Progenitor cell of endocrine pancreas (in vitro differentiated cells): ENCODE measurements at places on chromosomes 6 and 20. TPM values are rescaled to one million over a fixed set of nuclear protein-coding genes. Genes with fewer than 3 reads are reported as not detected.

GRCh38 chr6:87608802-87609201, 18.9 kb downstream of the ORC3 start:
- no peak overlapping the region for H3K4me3 ChIP-seq
- no peak overlapping the region for H3K27ac ChIP-seq
- DNase-seq: no peak
- H3K36me3 ChIP-seq: peaks cover 16% of the 10 kb centered on the region
- no peaks in the 10 kb centered on the region for H3K27me3 ChIP-seq

DNA sequence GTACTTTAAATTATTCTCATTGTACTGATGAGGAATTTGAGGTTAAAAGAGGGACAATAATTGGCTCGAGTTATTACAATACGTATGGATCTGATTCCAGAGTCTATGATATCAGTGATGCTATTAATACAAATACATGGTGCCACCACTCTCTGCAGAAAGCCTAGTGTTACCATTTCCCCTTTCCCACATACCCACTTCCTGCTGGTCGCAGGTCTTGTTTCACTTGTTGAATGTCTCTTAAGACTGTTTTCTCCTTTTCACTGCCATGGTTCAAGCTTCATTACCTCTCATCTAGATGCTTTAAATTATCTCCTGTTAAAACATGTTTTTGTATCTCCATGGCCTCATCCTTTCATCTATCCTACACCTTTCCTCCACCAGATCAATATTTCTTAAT, 62.0 kb downstream of the FHL5 start:
- H3K4me3 ChIP-seq: no peak overlapping the region
- no peak overlapping the region for H3K27ac ChIP-seq

Gene BNIP5
- total RNA-seq: 0.07 and 0.10 TPM in 2 replicates

GRCh38 chr6:41706876-41707564, 28.4 kb downstream of the TFEB start:
- peaks cover 41% of the 10 kb centered on the region for H3K27me3 ChIP-seq
- H3K27ac ChIP-seq: no peak overlapping the region
- no peaks in the 10 kb centered on the region for H3K4me1 ChIP-seq
- no peak overlapping the region for H3K4me3 ChIP-seq
- DNase-seq: no peak
- H3K36me3 ChIP-seq: no peaks in the 10 kb centered on the region

Gene KCNK5
- total RNA-seq: 2.0 and 2.3 TPM in 2 replicates

Gene TRIM31
- not detected in 2 replicates for total RNA-seq

DNA sequence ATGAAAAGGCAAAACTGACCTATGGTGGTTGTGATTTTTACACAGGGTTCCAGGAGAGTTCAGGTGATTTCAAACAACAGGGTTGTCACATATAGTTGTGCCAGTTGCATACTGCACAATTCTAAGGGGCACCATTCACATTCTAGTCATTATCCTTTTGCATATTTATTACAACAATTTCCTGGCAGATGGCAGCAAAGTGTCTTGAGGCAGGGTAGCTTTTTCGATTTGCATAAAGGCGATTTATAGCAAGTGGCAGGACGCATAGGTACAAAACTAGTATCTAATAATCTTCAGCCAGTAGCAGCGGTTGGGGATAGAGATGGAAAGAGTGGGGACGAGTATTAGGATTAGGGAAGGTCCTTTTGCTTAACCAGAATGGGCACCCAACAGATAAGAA, 46.5 kb upstream of the TRAF3IP2 start:
- H3K4me1 ChIP-seq: peaks cover 20% of the 10 kb centered on the region
- no peak overlapping the region for H3K27ac ChIP-seq
- no peak for DNase-seq

- no peaks in the 10 kb centered on the region for H3K27me3 ChIP-seq
- no peak for DNase-seq
- H3K4me3 ChIP-seq: no peak overlapping the region
- no peaks in the 10 kb centered on the region for H3K4me1 ChIP-seq
- peak overlapping the region; percentile 12 for H3K27ac ChIP-seq
These were observed 49.7 kb downstream of the TP53INP2 start for GRCh38 chr20:34753706-34754461.

DNA sequence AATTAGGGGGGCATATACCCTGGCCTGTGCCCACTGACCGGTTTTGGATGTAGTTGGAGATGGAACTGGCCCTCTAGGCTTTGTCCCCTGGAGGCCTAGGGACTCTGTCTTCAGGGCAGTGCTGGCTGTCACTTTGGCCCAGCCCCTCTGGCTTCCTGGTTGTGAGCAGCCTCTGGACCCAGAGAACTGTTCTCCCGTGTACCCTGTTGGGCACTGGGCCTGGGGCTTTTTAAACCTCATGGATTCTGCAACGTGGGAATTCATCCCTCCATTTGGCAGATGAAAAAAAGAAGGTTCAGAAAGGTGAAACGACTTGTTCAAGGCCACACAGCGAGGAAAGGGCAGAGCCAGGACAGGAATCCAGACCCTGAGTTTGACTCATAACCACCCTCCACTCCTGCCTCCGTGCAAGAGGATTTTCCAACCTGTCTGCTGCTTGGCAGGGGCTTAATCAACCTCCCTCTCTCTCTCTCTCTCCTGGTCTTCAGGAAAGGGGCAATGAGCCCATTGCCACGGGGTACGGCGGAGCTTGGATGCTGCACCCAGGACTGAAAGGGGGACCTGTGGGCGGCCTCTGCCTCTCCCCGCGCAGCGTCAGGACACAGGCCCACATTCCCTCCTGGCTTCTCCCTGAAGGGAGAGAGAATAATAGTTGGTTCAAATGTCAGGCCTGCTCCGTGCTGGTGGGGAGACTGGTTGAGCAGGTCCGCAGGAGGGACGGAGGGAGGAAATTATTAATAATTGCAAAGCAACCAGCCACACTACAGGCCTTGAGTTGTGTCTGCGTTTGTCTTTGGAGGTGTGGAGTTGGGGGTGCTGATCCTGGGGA, 56.0 kb downstream of the CEBPB start:
- H3K27me3 ChIP-seq: peaks cover 3% of the 10 kb centered on the region
- DNase-seq: no peak
- H3K4me1 ChIP-seq: peaks cover 11% of the 10 kb centered on the region
- no peak overlapping the region for H3K4me3 ChIP-seq
- H3K27ac ChIP-seq: peak overlapping the region; percentile 88
- H3K36me3 ChIP-seq: no peaks in the 10 kb centered on the region

DNA sequence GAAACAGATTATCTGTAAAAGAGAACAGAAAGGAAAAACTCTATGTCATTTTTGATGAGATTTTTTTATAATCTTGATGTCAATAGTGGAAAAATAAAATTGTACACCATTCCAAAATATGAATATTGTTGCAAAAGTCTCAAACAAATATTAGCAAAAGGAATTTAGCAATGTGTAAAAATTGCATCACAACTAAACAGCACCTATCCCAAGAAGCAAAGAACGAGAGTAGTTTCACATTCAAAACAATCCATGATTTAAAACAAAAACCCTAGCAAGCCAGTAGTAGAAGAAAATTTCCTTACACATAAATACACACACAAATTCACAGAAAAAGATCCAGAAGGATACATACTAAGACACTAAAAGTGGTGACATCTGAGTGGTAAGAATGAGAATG, 38.4 kb downstream of the LCA5 start:
- H3K27me3 ChIP-seq: no peaks in the 10 kb centered on the region
- no peak overlapping the region for H3K4me3 ChIP-seq
- DNase-seq: no peak
- no peak overlapping the region for H3K27ac ChIP-seq
- peaks cover 11% of the 10 kb centered on the region for H3K36me3 ChIP-seq

Gene TCP1
- total RNA-seq: 218 and 229 TPM in 2 replicates

GRCh38 chr20:39654171-39654570, 692.0 kb downstream of the DHX35 start:
- no peaks in the 10 kb centered on the region for H3K36me3 ChIP-seq
- H3K27me3 ChIP-seq: peaks cover 34% of the 10 kb centered on the region
- no peak for DNase-seq
- H3K4me3 ChIP-seq: no peak overlapping the region
- H3K4me1 ChIP-seq: peaks cover 2% of the 10 kb centered on the region

DNA sequence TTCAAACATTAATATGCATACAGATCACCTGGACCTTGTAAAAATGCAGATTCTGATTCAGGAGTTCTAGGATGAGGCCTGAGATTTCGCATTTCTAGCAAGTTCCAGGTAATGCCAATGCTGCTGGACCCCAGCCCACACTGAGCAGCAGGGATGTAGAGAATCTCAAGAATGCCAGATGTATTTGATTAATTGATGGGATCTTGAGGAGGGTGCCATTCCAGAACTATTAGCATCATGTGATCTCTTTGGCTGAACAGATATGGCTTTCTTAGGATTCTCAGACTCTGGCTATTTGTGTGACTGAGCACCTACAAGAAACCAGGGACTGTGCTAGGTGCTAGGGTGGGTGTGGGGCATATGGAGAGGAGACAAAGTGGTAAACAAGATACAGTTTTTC, 16.5 kb upstream of the SNX3 start:
- H3K36me3 ChIP-seq: no peaks in the 10 kb centered on the region
- no peak overlapping the region for H3K27ac ChIP-seq
- peaks cover 9% of the 10 kb centered on the region for H3K4me1 ChIP-seq

DNA sequence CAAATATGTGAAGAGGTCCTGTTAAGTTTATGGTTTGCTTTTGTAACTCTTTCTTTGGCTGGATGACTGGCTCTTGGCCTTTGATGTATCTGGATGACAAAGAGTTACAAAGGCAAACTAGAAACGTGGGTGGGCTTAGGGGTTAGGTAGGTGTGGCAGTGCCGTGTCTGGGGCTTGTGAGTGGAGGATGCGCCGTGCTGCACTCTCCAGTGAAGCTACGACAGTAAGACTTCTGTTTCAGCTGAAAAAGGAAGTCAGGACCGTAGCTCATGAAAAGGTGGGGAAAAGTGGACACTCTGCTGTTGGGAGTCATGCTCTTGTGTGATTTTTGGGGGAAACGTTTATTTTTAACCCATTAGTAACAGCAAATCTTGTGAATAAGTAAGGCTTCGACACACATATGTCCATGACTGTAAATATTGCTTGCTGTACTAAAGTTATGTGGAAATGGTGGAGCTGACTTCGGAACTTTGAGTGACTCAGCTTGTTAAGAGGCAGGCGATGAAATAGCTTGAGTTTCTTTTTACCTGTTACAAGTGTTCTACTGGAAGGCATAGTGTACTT, 45.6 kb downstream of the DUSP22 start:
- H3K36me3 ChIP-seq: peaks cover 3% of the 10 kb centered on the region
- DNase-seq: no peak

Gene SIRPB1
- total RNA-seq: 0.96 and 1.6 TPM in 2 replicates

- DNase-seq: no peak
- H3K4me1 ChIP-seq: peaks cover 18% of the 10 kb centered on the region
- H3K27ac ChIP-seq: peak overlapping the region; percentile 6
- peaks cover 13% of the 10 kb centered on the region for H3K36me3 ChIP-seq
- H3K4me3 ChIP-seq: no peak overlapping the region
- H3K27me3 ChIP-seq: no peaks in the 10 kb centered on the region
These were observed 52.4 kb downstream of the SYNJ2 start for GRCh38 chr6:158033751-158034702.

DNA sequence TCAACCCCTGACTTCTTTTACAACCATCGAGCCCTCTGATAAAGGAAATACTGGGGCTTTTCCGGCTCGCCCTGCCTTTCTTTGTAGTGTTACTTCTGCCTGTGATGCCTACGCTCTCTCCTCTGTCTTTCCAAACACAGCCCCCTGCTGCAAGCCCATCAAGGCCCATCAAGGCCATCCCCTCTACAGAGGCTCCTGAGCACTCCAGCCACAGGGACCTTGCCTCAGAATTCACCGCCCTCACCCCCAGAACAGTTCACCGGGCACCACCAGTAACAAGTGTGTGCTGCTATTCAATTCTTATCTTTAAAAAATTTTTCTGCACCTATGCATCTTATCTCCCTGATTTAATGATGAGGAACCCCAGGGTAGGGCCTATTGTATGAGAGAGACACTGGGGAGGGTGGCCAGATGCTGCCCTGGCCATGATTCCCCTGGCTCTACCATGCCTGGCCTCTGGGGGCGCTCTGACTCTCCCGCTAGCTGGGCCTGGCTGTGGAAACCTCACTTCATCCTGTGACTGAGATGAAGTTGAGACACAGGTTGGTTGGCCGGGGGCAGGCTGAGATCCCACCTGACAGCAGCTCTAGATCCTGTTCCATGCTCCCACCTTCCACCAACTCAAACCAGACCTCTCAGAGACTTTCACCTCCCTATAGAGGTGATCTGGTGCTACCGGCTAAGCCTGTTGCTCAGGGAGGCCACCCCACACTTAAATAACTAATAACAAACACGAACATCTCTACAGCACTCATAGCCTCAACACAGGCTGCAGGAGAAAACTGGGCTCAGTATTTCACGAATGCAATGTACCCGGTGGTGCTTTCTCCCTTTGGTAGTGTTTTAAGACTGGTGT, 19.2 kb upstream of the GLP1R start:
- H3K36me3 ChIP-seq: no peaks in the 10 kb centered on the region
- H3K4me1 ChIP-seq: peaks cover 5% of the 10 kb centered on the region
- peaks cover 25% of the 10 kb centered on the region for H3K27me3 ChIP-seq
- H3K27ac ChIP-seq: no peak overlapping the region
- H3K4me3 ChIP-seq: no peak overlapping the region

Gene BTNL2
- total RNA-seq: not detected in 2 replicates

- DNase-seq: no peak
- no peak overlapping the region for H3K27ac ChIP-seq
- H3K4me3 ChIP-seq: no peak overlapping the region
- H3K36me3 ChIP-seq: peaks cover 21% of the 10 kb centered on the region
These were observed 7.1 kb downstream of the MRPS10 start for GRCh38 chr6:42210551-42210950.

Gene SOBP
- 15.4 and 17.0 TPM in 2 replicates for total RNA-seq

DNA sequence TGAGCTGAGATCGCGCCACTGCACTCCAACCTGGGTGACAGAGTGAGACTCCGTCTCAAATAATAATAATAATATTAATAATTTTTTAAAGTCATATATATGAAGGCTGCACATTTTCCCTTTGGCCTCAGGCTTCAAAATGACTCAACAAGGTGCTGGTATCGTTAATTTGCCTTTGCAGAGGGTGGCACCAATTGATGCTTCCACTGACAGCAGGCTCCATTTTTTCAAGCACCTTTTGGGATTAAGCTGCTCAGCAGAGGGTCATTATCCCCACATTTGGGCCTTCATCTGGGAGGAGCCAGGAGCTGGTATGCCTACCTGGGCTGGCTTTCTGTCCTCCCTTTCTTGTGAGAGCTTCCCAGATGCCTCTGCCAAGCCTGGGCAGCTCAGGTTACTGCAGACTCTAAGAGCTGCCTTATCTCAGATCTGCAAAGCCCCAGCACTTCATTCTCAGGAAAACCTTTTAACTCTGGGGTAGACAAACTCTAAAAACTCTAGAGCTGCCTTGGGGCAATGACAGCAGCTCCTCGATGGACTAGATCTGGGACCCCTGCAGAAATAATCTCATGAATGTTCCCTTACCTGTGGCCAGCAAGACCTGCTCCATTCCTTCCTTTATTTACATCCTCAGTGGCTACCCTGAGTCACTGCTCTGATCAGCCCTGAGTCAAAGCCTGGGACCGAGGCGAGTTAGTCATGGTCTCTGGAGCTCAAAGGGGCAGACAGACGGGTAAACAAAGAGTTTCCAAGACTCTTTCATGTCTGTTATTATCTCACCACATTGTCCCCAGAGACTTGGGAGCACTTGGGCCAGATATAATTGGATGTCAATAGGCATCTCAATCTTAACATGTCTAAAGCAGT, 80.0 kb upstream of the EYA2 start:
- peaks cover 5% of the 10 kb centered on the region for H3K27me3 ChIP-seq
- peak overlapping the region; percentile 87 for H3K27ac ChIP-seq
- no peak overlapping the region for H3K4me3 ChIP-seq
- H3K4me1 ChIP-seq: peaks cover 7% of the 10 kb centered on the region

GRCh38 chr6:3640868-3641267, 110.6 kb downstream of the PXDC1 start:
- no peaks in the 10 kb centered on the region for H3K36me3 ChIP-seq
- no peak overlapping the region for H3K27ac ChIP-seq
- H3K4me3 ChIP-seq: no peak overlapping the region
- no peaks in the 10 kb centered on the region for H3K27me3 ChIP-seq
